Memory B cell (primary cell): ENCODE measurements at places on chromosomes 5 and 9.

- DNase-seq: no peak
Measured at GRCh38 chr5:3220638-3221288, 374.9 kb upstream of the IRX1 start.

DNA sequence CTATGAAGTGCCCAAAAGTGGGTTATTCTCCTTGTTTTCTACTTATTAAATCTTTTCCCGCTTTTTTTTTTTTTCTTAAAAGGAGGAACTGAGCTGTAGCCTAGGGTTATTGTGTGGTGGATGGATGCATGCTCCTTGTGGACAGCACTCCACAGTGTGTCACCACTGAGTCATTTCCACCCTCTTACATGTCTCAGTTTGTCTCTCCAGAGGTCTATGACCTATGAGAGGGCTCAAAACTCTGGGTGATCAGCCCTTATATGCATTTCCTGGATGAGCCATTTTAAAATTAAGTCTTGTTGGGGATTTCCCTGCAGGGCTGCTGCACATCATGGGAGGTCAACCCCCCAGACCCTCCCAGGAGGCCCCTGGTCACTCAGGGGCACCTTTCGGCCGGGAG, 102.2 kb upstream of the MOCS2 start:
- DNase-seq: no peak

DNA sequence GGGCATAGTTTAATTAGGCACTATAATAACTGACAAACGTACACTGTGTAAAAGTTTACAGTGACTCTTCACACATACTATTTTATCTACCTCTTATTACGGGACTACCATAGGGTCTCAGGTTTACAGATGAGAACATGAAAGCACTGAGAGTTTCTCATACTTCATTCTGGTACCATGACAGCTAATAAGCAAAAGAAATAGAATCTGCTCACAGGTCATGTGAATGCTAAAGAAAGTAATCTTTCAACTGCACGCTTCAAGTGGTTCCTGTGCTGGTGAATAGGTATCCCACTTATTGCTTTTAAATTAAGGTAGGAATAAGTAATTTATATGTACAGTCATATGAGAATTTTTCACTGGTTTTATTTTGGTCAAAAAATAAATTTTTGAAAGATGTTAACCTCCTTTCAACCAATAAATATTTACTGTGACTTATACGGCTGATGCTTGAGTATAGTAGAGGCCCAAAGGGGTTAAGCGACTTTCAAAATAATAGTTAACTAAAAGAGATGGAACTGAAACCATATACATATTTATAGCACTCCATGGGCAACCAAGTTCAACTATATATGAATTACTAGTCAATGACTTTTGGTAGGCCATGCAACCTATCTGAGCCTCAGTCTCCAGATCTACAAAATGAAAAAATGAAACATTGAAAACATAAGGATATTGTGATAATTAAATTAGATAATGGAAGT, 8.1 kb downstream of the CDKN2A start:
- no peak for DNase-seq

DNA sequence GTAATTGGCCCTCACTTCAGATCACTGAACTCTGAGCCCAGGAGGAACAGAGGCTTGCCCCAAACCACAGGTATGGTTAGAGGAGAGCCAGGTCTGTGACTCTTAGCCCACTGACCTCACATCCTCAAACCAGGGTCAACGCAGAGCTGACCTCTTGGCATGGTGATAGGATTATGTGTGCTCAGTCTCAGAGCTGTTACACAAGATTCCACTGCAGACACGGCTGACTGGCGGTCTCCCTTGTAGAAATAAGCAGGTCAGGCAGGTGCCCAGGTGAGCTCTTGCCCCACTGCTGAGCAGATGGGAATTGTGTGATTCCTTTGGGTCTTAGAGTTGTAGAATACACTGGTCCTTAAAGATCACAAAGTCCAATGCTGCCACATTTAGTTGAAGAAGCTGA, 66.0 kb upstream of the PITX1 start:
- no peak for DNase-seq
